ENCODE measurements at places on chromosomes 3 and 15.

- DNase-seq, result peak; percentile 54
Measured at GRCh38 chr3:107285197-107285596, 92.0 kb upstream of the CCDC54 start.

- DNase-seq, result no peak
Measured at GRCh38 chr3:77449459-77450350, 409.8 kb downstream of the ROBO2 start.

DNA sequence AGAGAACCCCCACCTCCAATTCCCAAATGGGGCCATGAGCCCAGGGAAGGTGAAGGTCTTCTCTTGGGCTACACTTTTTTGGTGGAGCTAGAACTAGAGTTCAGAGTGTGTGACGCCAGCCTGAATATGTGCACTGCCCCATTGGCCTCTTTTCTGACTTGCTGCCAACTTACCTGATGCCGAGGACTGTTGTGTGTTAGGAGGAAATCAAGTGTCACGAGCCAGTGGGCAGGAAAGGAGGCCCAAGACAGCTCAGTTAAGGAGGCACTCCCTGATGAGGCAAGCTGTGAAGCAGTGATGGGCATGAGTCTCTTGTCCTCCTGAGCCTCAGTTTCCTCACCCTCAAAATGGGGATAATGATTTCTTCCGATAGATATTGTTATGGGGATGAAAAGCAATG, 107.8 kb downstream of the ANP32A start:
- no peak for DNase-seq

GRCh38 chr3:56323986-56324420, 144.3 kb downstream of the ERC2 start:
- peak; percentile 58 for DNase-seq

- peak; percentile 72 for DNase-seq
Measured at GRCh38 chr3:24678421-24678865, 183.8 kb upstream of the THRB start.

DNA sequence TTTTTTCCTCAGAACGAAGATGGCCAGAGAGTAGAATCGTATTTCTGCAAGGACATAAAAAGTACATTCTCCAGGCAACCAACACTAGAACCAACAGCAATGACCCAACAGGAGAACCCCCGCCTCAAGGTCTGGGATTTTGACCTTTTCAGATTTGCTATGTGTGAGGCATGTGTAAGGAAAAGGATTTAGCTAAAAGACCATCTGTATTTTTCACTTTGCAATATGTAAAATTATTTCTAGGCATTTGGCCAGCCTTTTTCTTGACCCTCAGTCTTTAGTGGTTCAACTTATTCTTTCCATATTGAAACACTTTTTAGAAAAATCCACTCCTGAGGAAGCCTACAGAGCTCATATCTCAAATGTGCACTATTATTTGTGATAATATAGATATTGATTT, 219.2 kb upstream of the GOLGA6L4 start:
- DNase-seq, result no peak

DNA sequence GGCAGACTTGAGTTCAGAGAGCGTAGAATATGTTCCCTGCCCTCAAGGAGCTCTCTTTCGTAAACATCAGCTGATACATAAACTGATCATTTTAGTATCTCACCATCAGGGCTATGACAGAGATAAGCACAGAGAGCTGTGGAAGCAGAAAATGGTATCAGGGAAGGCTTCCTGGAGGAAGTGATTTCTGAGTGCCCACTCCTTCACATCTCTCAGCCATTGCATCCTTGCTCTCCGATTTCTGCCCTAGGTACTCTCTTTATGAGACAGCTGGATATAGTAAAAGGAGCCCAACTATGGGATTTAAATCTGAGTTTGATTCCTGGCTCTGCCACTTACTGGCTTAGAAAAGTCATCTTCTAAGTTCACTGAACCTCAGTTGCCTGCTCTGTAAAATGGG, 9.1 kb upstream of the AP2M1 start:
- no peak for DNase-seq

DNA sequence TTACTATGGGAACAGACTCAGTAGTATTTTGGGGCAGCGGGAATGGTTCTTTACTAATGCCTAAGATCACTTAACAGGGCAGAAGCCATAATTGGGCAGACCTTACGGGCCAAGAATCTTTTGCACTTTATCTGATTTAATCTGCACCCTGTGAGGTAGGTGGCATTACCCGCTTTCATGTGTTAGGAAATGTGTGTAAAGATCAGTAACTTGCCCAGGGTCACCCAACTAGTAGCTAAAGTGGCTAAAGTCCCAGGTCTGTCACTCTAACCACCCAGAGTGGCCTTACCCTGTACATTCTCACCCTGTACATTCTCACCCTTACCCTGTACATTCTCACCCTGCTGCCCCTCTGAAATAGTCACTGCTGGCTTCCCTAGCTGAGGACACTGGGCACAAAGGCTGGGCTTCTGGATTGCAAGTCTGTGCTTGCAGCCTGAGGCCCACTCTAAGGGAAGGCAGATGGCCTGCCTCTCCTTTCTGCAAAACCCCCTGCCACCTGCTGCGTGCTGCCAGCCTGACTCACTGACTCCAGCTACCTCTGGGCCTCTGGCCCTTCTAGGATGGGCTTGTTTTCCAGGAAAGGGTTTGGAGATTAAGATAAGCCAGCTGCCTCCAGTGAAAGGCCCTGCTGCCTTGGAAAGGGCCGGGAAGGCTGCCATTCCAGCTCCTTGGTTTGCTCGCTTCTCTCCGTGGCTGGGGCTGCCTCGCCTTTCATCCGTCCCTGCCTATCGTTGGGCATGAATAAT, 37.5 kb upstream of the MYZAP start:
- DNase-seq, result no peak

GRCh38 chr3:15804553-15805095, 6.8 kb upstream of the ANKRD28 start:
- no peak for DNase-seq

- no peak for DNase-seq
Measured at GRCh38 chr15:45180201-45180600, 7.6 kb downstream of the SHF start.

DNA sequence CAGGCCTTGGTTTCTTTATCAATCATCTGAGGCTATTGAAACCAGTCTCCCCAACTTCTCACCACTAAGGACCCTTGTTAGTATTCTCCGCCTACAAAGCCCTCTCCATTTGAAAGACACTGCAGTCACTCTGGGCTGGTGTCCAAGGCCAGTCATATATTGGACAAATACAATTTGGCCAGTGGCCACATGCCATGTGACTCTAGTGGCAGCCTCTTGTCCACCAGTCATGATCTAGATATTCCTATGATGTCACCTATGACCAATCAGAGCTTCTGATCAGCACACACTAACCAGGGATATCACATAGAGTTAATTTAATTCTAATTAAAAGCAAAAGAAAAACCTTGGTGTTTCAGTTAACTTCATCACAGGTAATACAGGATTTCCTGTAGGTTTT, 68.2 kb downstream of the RAB11A start:
- peak; percentile 33 for DNase-seq

DNA sequence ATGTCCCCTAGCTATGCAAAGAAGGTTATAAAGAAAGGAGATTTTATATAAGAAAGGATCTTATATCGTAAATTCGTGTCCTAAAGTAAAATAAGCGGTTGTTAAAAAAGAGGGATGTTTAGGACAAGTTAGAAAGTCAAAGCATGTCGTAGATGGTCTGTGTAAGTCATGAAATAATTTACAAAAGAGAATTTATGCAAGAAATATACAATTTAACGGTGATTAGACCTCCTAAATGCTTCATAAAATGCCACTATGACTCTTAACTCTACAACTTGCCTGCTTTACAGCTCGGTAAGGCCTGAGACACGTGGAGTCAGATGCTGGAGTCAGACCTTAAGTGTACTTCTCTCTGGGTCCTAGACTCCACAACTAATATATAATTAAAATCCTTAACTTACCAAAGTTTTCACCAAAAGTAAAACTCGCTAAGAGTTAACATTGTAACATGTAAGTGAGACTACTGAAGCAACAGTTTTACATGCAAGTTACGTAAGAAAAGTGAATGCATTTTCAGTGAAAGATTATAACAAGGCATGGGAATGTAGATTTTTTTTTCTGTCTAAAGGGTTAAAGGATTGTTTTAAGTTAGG, 13.3 kb upstream of the SRPRB start:
- DNase-seq, result peak; percentile 10

DNA sequence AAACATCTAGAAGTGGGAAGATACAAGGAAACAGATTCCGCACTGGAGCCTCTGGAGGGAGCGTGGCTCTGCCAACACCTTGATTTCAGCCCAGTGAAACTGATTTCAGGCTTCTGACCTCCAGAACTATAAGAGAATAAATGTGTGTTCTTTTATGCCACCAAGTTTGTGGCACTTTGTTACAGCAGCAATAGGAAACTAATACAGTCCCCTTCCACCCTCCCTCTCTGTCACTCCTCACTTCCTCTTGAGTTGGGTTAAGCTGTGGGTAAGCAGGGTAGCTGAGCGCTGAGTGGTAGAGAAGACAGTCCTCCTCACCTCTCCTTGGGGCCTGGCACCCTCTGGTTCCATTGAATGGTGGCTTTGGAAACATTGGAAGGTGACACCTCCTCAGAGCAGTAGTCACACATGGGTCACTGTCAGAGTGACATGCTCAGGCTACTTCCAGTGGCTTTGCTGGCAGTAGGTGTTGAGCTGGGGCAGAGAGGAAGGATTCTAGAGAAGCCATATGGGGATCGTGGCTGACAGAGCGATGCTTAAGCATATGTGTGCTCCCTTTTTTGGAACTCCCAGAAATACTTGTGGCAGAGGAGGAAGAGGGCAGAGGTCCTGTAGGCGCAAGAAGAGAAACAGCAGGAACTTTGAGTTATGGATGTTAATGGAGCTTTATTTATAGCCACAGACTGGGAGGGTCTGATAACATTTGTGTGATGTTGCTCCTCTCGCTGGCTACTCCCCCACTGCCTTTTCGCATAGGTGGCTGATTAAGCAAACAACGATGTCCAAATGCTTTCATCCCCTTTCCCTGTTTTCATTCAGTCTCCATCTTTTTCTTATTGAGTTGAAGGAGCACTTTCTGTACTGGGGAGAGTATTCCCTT, 14.8 kb upstream of the HCN4 start:
- DNase-seq, result no peak

- peak; percentile 56 for DNase-seq
Measured at GRCh38 chr3:64049136-64049535, 25.8 kb upstream of the PSMD6 start.
